CD4-positive, alpha-beta T cell (primary cell): ENCODE measurements at places on chromosomes 5 and 9.
A peak's percentile ranks its signal among the peaks of the same experiment; 100 is the strongest.

GRCh38 chr5:18792145-18792544, 1157.9 kb downstream of the TAF11L14 start:
- DNase-seq, result no peak

GRCh38 chr5:105687493-105687892, 1983.2 kb downstream of the EFNA5 start:
- no peak for DNase-seq

DNA sequence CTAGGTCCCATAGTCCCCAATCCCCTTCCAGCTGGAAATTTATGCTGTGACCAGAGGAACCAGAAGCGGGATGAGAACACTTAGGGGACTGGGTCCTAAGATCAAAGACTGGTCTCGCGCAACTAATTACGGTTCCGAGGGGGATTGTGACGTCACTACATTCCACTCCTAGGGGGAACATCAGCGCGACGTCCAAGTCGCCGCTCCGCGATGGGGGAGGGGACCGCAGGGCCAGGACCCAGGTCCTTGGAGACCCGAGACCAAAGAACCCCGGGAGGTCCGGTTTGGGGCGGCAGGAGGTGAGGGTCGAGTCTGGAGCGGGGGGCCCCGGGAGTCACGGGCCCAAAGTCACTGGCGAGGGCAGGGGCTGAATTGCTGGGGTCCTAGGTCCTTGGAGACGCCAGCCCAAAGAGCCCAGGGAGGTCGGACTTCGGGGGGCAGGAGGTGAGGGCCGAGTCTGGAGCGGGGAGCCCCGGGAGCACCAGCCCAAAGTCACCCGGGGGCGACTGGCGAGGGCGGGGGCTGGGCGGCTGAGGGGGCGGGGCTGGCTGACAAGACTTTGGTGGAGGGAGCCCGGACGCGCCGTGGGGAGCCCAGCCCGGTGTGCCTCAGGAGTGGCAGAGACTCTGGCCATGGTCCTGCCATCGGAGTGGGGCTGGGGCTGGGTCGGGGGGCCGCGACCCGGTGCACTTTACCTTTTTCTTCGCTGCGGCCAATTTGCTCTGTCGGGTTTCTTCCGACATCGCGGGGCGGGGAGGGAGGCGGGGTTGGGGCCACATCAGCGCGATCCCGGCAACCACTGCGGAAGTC, at the start of gene GOLGA2:
GOLGA2 (minus strand) TSS at position 810 of the 810 bp plus-strand sequence; CDS start at position 779, 31 bp downstream.
- DNase-seq, result peak; percentile 64

GRCh38 chr9:94654165-94654894, 15.0 kb upstream of the FBP1 start:
- DNase-seq, result no peak

DNA sequence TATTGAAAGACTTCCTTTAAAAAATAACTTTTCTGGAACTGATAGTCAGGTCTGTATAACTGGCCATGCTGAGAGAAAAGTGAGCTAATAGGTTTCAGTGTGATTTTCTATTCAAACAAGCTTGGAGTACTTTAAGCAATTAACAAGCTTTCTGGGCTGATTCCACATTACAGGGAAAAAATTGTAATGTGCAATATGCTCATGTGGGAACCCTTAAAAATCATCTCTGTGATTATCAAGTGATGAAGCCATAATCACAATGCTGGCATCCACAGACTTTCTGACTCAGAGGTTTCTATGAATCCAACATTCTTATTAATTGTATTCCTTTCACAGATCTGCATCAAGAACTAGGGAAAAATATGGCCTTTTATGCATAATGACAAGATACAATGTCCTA, 212.2 kb upstream of the ACO1 start:
- no peak for DNase-seq

DNA sequence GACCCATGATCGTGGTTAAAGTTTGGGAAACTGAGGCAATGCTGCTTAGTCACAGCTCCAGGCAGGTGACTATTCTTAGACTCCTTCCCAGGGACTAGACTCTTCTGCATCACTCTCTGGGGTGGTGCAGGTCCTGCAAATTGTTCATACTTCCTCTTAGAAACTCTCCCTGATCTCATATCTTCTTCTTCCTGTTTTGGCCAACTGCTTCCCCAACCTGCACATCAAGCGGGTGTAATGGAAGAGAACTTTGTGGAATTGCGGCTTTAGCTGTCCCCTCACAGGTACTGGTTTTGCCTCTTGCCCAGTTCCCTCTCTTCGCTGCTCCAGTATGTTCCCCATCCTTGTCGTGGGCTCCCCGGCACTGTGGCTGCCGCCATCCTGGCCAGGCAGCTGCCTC, 111.5 kb upstream of the CTSL start:
- no peak for DNase-seq

GRCh38 chr9:3268223-3268622, 257.6 kb downstream of the RFX3 start:
- DNase-seq, result no peak

- DNase-seq, result no peak
These were observed 66.1 kb downstream of the GPR21 start for GRCh38 chr9:123099548-123099947.

DNA sequence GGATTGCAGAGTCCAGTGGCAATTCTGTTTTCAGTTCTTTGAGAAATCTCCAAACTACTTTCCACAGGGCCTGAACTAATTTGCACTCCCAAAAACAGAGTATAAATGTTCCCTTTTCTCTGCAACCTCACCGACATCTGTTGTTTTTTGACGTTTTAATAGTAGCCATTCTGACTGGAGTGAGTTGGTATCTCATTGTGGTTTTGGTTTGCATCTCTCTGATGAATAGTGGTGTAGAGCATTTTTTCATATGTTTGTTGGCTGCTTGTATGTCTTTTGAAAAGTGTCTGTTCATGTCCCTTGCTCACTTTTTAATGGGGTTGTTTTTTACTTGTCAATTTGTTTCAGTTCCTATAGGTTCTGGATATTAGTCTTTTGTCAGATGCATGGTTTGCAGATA, 72.6 kb downstream of the PALM2AKAP2 start:
- DNase-seq, result no peak

GRCh38 chr9:136220017-136220729, 15.2 kb upstream of the LHX3 start:
- peak; percentile 52 for DNase-seq

- no peak for DNase-seq
These were observed 31.7 kb downstream of the AP3S1 start for GRCh38 chr5:115873392-115873791.

DNA sequence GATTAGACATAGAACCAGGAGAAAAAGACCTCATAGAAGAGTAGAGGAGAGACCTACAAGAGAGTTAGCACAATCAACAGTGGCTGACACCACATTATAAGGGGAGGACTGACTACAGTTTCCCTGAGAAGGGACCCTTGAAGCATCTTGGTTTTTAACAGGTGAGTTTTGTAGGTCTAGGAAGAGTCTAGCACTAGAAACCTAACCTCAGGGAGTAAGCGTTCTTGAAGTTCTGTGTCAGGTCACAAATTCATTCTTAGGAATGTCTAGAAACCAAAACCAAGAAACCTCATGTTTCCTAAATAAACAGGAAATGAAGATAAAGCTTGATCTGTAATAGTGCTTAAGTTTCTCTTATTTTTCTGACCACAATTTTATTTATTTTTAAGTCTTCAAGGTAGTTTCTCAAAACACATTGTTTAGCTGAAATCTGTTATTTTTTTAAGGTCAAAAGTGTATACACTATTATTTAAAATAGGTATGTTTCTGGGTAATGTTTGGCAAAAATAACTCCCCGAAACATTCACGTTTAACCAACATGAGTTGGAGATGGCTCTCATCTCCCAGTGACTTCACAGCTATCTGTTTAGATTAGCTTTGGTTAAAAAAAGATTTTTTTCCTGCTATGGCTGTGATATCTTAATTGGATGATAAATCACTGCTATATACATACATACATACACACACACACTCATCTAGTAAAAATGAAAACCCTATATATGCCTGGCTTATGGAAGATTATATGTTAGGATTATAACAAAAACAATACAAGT, 37.1 kb downstream of the MAP3K1 start:
- DNase-seq, result no peak

DNA sequence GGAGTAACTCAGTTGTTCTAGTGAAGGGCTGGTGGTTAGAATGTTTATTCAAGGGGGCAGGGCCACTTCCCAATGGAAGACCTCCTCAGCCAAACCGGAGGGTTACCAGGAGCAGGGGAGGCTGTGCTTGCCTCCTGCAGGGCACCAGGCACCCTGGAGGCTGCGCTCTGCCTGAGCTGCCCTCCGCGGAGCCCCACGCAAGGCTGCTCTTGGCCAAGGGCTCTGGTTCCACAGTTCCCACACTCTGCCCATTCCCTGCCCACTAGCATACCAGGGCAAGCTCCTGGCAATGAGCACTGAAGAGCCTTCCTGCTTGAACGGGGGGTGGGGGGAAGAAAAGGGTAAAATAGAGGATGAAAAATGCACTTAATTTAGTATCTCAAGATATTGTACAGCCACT, 35.5 kb upstream of the PTCH1 start:
- DNase-seq, result no peak

GRCh38 chr9:115786321-115786720, 367.3 kb upstream of the PAPPA start:
- no peak for DNase-seq

GRCh38 chr9:85858056-85858750, 82.7 kb upstream of the NAA35 start:
- no peak for DNase-seq

- no peak for DNase-seq
These were observed 303.0 kb upstream of the CDH9 start for GRCh38 chr5:27341342-27341741.

- peak; percentile 72 for DNase-seq
These were observed at the start of gene PNPLA7 for GRCh38 chr9:137550231-137550621. Gene PNPLA7 (minus strand): TSS chr9:137550402. CDS start chr9:137550197, 205 bp downstream.

GRCh38 chr5:61055434-61056006, 106.7 kb downstream of the SMIM15 start:
- DNase-seq, result no peak

- DNase-seq, result no peak
These were observed 35.7 kb downstream of the PFDN1 start for GRCh38 chr5:140267201-140267540.

DNA sequence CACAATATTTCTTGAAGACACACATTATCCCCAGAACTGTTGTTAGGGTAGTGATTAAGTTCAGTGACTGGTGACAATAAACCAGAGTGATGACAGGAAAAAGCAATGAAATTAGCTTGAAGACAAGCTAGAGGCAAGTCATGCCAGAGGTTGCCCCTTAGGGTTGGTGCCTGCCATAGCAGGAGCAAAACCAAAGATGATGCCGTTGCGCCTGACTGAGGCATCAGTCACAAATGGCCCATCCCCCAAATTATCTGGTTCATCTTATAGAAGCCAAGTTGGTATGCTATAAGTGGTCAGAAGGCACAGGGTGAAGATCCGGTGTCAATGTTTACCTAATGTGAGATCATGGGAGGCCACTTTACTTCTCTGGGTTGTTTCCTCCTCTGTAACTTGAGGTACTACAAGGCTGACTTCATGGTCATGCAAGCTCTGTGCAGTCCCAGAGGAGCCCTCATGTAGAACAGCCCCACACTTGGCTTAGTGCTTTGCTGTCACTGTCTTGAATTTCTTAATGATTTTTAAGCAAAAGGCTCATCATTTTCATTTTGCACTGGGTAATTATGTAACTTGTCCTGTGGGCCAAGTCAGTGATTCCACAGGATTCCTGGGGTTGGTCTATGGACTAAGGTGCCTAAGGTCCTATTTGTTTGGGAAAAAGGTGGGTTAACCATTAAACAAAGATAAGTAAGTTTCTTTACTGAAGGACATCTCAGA, 211.3 kb downstream of the MAN2A1 start:
- no peak for DNase-seq

DNA sequence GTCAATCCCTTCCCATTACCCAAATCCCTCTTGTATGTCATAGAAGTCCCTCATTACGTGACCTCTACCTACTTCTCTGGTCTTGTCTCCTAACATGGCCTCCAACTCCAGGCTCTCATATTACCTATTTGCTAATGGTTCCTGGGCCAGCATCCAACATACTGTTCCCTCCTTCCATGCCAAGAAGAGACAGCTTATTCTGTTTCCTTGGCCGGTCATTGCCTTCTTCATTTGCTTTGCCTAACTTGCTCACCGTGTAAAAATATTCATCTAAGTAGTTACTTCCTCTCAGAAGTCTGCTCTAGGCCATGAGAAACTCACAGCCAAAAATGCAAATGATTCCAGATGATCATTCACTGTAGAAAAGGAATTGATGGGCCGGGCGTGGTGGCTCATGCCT, 8.9 kb upstream of the IL6ST start:
- DNase-seq, result no peak
